Stimulated activated CD8-positive, alpha-beta memory T cell treated with anti-CD3 and anti-CD28 coated beads, Interleukin-7, amount 100 ng/mL, for 1 hour (primary cell): ENCODE measurements at places on chromosomes 4 and X.

- DNase-seq = no peak
Observed at GRCh38 chr4:30399476-30399875, 320.7 kb upstream of the PCDH7 start.

DNA sequence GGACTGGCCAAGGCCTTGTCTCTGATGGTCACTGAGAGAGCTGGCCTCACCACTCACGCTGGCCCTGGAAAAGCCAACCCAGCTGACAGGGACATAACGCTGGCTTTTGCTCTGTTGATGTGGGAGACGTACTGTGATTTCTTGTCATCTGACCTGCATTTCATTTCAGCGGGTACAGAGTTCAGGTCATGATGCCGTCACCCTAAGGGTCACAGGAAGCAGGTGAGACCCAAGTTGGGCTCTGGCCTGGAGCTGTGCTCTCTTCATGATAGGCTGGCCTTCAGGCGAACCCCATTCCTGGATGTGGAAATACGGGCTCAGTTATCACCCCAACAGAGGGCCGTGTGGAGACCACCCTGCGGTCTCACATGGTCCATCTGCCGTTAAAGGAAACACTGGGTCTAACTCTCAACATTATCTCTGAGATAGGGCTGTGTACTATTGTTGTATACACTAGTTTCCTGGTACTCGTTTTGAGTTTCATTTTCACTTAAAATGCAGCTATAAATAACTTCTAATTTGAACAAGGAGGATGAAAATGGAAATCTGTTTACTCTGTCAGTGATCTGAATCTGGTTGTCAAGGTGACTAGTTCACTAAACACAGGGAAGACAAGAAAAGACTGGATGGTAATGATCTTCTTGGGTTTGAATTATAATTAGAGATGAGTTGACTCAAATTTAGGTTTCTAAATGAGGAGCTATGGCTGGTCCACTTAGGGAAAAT is 89.1 kb downstream of the TBC1D9 start:
- DNase-seq = no peak

GRCh38 chr4:55491486-55491885 is 55.2 kb downstream of the CLOCK start:
- DNase-seq = no peak

- no peak for DNase-seq
Observed at GRCh38 chr4:40185830-40186664, 10.8 kb upstream of the RHOH start.
